ENCODE measurements at places on chromosomes 2 and 18. TPM values are rescaled to one million over a fixed set of nuclear protein-coding genes. Genes with fewer than 3 reads are reported as not detected.

Gene PHOSPHO2
- polyA plus RNA-seq, result 21.7 TPM

Gene DYNAP
- polyA plus RNA-seq, result 0.08 TPM

Gene POTEJ
- polyA plus RNA-seq, result not detected

Gene CBLN2
- 16.4 TPM for polyA plus RNA-seq

Gene CCDC150
- 33.5 TPM for polyA plus RNA-seq

Gene FSIP2
- 4.1 TPM for polyA plus RNA-seq

Gene CNTNAP5
- 0.03 TPM for polyA plus RNA-seq

Gene HRH4
- 0.17 TPM for polyA plus RNA-seq

Gene SERPINB11
- not detected for polyA plus RNA-seq

Gene ZNF532
- 112 TPM for polyA plus RNA-seq

Gene ANKRD30BL
- polyA plus RNA-seq, result 0.85 TPM

Gene ZNF385B
- polyA plus RNA-seq, result 16.8 TPM

Gene MTX2
- 88.7 TPM for polyA plus RNA-seq

Gene TLX2
- 0.07 TPM for polyA plus RNA-seq

Gene MROH2A
- polyA plus RNA-seq, result 0.28 TPM

Gene LONRF2
- polyA plus RNA-seq, result 4.7 TPM

Gene C2orf66
- 0.98 TPM for polyA plus RNA-seq

Gene AQP12B
- 0.35 TPM for polyA plus RNA-seq

Gene PROM2
- polyA plus RNA-seq, result 39.1 TPM

Gene RAMP1
- 2.5 TPM for polyA plus RNA-seq

Gene SERPINB10
- 0.27 TPM for polyA plus RNA-seq

Gene PTPRM
- 107 TPM for polyA plus RNA-seq

Gene REG3A
- polyA plus RNA-seq, result not detected

Gene ANKRD30B
- 0.62 TPM for polyA plus RNA-seq

Gene ITPRIPL1
- 5.2 TPM for polyA plus RNA-seq
